PC-9 (cell line): ENCODE measurements at places on chromosomes 16 and 17. TPM values are rescaled to one million over a fixed set of nuclear protein-coding genes. Genes with fewer than 3 reads are reported as not detected.

Gene MT3
- not detected in 2 replicates for total RNA-seq

Gene ZMYND15
- total RNA-seq: 2.3 and 5.4 TPM in 2 replicates

DNA sequence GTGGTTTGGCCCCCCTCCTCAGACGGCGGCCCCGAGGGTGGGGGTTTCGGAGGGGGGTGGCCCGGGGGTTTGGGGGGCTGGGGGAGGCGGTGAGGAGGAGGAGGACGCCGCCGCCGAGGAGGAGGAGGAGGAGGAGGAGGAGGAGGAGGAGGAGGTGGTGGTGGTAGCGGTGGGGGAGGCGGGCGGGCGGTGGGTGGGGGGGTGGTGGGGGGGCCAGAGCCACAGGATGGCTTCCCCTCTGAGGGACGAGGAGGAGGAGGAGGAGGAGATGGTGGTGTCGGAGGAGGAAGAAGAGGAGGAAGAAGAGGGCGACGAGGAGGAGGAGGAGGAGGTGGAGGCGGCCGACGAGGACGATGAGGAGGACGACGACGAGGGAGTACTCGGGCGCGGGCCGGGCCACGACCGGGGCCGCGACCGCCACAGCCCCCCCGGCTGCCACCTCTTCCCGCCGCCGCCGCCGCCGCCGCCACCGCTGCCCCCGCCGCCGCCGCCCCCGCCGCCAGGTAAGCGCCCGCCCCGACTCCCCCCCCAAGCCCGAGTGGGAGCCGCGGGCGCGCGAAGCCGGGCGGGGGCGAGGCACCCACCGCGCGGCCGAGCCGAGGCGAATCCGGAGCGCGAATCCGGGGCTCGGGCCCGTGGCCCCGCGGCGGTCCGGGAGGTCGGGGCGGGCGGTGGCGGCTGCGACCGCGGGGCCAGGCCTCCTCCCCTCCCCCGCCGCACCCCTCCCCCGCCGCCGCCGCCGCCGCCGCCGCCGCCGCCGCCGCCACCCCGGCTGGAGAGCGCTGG, 3.8 kb upstream of the CHD3 start:
- DNase-seq: no peak

GRCh38 chr16:15950869-15951268, 1.5 kb downstream of the ABCC1 start:
- DNase-seq: no peak

GRCh38 chr16:71709229-71709781, 15.2 kb downstream of the PHLPP2 start:
- peak; percentile 85 for DNase-seq

DNA sequence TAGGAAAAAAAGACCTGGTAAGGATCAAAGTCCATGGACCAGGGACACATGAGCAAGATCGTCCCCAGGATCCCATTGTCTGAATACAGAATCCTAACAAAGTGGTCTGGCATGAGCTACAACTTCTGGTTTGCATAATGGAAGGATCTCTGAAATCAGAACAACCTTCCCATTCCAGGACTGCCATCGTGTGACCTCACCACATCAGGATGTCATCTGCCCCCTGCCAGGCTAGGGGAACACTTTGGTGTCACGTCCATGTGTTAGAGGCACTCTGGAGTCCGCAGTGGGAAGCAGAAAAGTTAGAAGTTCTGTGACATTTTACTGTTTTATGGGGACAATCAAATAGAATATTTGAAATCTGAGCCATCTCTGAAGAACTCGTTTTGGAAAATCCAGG, 160.7 kb downstream of the RGS9 start:
- no peak for DNase-seq

DNA sequence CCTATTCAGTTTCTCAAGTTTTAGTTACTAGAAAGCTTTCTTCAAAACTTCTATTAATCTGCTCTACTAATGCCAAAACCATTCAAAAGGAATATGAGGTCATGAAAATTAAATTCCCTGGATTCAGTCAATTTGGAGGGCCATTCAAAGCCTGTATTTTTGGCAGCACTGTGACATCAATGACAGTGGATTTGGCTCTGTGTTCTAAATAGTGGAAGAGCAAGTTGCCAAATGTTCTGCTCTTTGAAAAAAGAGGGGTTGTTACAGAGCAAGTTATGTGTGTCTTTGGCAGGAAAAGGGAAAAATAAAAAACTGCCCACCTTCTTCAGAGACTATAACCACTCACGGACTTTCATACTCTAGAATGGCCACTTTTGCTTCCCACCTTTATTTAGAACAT, 3.2 kb upstream of the C16orf46 start:
- no peak for DNase-seq

GRCh38 chr17:66791347-66791746, 43.6 kb upstream of the CACNG5 start:
- DNase-seq: no peak

DNA sequence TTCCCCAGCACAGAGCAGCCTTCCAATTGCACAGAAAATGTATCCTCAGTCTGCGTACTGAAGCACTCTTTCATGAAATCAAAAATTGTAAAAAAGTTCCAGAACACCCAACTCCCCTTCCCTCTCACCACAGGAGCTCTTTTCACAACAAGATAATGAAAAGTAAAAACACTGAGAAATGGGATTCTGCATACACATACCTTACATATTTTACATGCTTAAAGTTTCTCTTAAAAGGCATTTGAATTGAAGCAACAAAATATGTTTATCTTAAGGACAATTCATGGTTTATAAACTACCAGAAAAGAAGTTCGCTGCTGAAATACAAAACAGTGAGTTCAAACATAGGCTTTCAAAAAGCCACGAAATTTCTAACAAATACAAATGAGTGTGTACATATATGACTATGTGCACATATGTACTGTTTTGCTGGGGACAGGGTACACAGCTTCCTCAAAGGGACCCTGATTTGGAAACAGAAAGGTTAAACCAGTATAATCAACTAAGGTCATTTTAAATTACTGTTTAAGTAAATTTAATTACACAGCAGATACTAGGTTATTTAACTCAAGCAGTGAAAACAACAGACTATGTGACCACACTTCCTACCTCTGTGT, 33.8 kb downstream of the COG1 start:
- DNase-seq: no peak

DNA sequence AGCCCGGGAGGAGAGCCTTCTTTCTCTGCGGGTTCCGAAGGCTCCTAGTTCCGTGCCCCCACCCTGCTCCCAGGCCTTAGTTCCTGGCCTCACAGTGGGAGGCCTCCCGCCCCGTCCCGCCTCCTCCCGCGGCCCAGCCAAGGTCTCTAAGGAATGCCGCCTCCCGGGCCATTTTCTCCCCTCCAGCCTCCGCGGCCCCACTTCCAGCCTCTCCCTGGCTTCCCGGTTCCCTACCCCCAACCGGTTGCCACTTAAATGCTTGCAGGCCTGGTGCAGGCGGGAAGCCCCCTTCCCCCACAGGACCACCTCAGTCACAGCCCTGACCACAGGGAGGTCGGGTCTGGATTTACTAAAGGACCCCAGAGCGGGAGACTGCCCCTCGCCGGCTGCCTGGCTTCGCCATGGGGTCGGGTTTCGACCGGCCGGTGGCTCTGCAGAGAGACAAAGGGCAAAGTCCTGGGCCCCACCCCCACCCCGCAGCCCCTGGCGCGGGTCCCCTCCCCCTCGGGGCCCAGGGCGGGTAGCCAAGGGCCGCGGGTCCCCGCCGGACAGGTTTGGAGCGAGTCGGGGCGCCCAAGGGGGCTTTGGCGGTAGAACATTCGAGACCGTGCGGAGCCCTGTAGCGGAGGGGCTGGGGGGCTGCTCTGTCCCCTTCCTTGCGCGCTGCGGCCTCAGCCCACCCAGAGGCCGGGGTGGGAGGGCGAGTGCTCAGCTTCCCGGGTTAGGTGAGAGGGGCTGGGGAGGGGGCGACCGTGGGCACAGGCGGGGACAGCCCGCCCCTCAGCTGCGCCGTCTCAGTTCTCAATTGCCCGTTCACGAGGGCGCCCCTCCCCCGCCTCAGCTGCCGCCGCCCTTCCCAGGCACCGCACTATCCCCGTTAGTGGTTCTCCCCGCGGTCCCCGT, 16.4 kb downstream of the IGF2BP1 start:
- DNase-seq: no peak

DNA sequence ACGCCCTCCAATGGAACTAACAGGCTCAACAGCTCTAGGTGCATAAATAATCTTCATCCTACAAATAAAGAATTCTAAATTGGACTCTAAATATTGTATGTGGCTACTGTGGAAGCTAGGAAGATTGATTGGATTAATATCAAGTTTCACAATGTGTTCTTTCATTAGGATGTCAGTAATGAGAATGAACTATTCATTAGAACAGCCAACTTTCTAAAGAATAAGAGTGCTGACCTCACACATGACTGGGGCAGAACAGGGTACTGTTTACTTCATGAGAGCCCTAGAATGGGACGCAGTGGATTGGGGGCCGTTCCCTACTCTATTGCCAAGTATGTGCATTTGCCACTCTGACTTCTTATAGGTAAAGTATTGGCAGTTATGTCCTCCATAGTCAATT, 528.2 kb upstream of the RBFOX1 start:
- DNase-seq: no peak

DNA sequence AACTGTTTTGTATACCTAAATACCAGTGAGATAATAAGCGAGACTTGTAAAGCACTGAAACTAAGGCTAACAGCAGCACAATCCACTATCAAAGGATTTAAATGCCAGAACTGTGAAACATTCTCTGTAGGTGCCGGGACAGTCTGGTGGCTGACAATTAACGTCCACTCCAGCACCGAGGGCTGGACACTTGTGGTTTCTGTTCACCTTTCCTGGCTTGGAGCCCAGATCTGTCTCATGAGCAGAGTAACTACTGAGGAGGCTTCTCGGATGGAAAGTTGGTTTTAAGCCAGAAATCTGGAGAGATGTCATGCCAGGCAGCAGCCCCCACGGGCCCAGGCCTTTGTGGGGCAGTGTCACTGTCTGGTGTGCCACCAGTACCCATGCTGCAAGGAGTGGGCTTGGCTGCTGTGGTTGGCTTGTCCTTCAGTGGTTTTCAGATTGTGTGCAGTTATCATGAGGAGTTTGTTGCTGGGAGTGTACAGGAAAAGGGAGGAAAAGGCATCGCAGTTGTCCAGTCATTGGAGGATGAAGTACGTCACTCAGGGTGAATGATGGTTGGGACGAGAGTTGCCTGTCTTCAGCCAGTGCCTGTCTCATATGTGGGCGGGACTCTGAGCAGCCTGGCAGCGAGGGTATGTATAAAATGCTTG, 35.5 kb downstream of the UBN1 start:
- peak; percentile 93 for DNase-seq
